ENCODE measurements at places on chromosomes 6 and 20. TPM values are rescaled to one million over a fixed set of nuclear protein-coding genes. Genes with fewer than 3 reads are reported as not detected.

GRCh38 chr6:121236984-121237383 is 97.3 kb downstream of the TBC1D32 start:
- H3K4me1 ChIP-seq = no peaks in the 10 kb centered on the region
- no peak for DNase-seq
- no peak overlapping the region for H3K27ac ChIP-seq
- peaks cover 16% of the 10 kb centered on the region for H3K36me3 ChIP-seq

Gene BTNL2
- not detected for total RNA-seq

Gene PIM1
- 334 TPM for total RNA-seq

Gene TFEB
- 15.3 TPM for total RNA-seq

Gene CENPB
- 30.4 TPM for total RNA-seq

Data from activated T-cell treated with anti-CD3 and anti-CD28 coated beads, Interleukin-2, amount 50 U/mL, for 72 hours (primary cell).